Neuronal stem cell (in vitro differentiated cells): ENCODE measurements at places on chromosomes 4 and X.
A peak's percentile ranks its signal among the peaks of the same experiment; 100 is the strongest.

DNA sequence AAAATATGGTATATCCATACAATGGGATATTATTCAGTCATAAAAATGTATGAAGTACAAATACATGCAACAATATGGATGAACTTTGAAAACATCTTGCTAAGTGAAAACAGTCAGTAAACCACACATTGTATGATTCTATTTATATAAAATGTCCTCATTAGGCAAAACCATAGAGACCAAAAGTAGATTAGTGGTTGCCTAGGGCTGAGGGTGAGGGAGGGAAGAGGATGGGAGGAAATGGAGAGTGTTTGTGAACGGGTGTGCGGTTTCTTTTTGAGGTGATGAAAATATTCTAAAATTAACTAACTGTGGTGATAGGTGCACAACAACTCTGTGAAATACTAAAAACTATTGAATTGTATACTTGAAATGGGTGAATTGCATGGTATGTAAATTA is 29.6 kb downstream of the TEX11 start:
- no peak for DNase-seq

DNA sequence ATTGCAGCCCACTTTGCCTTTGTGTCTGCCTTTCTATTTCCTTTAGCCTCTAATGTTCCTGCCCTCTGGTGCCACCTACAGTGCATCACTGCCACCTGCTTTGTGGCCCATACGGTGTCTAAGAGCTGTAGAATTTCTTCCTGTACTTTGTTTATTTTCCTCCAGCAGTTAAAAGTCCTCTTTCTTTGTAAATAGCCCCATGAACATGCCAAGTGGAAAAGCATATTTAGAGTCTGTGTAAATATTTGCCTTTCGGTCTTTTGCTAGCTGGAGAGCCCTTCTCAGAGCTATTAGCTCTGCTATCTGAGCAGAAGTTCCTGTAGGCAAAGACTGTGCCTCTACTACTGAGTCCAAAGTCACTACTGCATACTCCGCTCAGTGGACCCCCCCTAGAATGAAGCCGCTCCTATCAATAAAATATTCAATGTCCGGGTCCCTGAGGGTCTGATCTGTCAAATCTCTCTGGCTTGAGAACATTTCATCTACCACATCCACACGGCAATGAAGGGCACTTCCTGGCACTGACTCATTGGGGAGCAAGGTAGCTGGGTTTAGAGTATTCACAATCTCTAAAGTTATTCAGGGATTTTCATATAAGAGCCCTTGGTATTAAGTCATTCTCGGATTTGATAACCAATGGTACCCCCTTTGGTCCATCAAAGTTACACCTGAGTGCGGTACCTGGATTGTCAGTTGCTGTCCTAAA is 36.3 kb downstream of the SULT1E1 start:
- DNase-seq, result no peak

DNA sequence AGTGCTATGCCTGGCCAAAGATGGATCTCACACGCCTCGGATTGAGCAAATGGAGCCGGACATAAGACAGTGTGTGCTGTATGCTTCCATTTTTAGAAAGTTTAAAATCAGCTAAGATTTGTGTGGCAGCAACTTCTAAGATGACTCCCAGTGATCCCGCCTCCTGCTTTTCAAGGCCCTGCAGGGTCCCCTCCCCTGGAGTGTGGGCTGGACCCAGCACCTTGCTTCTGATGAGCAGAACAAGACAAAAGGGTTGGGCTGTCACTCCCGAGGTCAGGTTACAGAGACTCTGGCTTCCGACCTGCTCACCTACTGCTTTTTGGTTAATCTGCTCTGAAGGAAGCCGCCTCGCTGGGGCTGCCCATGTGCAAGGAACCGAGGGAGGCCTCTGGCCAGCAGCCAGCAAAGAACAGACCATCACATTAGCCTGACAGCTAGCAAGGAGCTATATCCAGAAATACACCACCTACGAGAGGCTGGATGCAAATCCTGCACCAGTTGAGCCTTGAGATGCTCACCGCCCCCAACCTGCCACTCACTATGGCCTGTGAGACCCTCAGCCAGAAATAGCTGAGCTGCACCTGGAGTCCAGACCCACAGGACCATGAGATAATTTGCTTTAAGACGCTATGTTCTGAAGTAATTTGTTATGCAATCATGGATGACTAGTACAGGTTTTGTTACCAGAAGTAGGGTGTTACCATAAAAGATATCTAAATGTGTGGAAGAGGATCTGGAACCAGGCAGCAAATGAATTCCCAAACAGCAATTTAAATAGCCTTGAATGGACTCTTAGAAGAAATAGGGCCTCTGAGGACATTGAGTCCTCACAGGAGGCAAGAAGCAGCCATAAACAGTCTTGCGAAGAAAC is 47.6 kb downstream of the CRMP1 start:
- DNase-seq, result no peak

DNA sequence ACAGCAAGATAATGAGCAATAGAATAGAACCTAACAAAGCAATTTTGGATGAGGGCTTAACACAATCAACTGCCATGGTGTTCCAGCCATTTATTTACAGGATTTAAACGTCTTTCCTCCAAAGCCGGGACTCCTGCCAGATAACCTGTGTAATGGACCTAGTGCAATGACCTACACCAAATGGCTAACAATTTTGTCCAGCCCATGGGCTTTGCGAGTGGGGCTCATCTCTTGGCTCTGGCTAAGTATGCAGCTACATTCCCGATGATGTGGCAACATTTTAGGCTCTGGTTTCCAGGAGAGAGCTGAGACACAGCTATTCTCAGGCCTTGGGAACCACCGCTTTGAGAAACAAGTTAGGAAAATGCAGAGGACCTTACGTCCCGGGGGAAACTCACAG is 822.3 kb upstream of the FTHL17 start:
- DNase-seq, result no peak

DNA sequence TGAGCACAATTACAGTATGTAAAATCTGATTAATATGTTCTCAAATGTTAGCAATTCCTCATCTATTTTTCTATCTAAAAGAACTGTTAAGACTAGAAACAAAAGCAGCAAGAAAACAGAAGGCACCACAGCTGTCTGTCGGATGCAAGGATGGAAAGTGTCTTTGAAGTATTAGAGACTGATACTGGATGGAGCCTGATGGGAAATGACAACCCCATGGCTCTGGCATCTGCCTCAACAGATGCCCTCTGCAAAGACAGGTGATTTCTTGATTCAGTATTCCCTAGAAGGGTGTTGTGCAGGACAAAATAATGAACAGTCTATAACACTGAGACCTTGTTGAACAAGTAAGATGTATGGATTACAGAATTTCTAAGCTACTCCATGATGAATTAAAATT is 19.7 kb downstream of the LRCH2 start:
- DNase-seq, result no peak

- no peak for DNase-seq
Observed at GRCh38 chr4:28179126-28179525, 1318.5 kb downstream of the STIM2 start.

- no peak for DNase-seq
Observed at GRCh38 chrX:56278692-56279091, 46.5 kb downstream of the KLF8 start.

- no peak for DNase-seq
Observed at GRCh38 chr4:121651597-121651996, 45.2 kb downstream of the ANXA5 start.

- DNase-seq, result no peak
Observed at GRCh38 chr4:42596918-42597317, 60.0 kb downstream of the ATP8A1 start.

- no peak for DNase-seq
Observed at GRCh38 chr4:139164731-139165130, 12.3 kb downstream of the ELF2 start.

DNA sequence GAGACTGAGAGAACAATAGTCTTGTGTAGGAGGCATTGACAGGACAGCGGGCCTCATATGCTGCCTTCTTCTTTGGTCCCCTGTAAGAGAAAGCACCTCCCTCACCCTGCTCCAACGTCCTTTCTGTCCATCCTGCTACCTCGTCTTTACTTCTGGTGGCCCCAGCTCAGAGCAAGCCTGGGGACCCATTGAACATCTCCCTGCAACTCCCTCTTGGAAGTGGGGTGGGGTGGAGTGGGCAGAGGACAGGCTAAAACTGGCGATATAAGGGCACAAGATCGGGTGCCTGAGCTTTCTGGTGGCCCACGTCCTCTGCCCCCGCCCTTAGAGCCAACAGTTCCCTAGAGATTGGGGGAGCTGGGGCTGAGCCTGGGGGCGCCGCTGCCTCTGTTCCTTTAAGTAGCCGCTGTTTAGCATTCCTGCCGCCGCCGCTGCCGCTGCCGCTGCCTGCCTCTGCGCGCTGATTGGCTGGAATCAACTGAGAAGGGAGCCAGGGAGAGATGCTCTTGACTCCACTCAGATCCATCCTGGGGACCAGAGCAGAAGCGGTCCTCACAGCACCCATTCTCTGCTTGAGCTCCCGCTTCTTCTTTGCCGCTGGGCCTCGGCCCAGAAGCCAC is at the start of gene DLG3:
Gene DLG3 (plus strand): TSS at position 510 of the 620 bp plus-strand sequence. CDS start 367 bp downstream, outside the sequence.
- DNase-seq, result no peak

- peak; percentile 26 for DNase-seq
Observed at GRCh38 chrX:106168107-106168506, at the start of gene PWWP3B. Gene PWWP3B (plus strand): TSS chrX:106168305. CDS start chrX:106205433, 37,128 bp downstream.

- DNase-seq, result no peak
Observed at GRCh38 chrX:56468441-56468840, 95.0 kb upstream of the UBQLN2 start.

- DNase-seq, result no peak
Observed at GRCh38 chr4:158133551-158133950, 39.3 kb downstream of the GASK1B start.

DNA sequence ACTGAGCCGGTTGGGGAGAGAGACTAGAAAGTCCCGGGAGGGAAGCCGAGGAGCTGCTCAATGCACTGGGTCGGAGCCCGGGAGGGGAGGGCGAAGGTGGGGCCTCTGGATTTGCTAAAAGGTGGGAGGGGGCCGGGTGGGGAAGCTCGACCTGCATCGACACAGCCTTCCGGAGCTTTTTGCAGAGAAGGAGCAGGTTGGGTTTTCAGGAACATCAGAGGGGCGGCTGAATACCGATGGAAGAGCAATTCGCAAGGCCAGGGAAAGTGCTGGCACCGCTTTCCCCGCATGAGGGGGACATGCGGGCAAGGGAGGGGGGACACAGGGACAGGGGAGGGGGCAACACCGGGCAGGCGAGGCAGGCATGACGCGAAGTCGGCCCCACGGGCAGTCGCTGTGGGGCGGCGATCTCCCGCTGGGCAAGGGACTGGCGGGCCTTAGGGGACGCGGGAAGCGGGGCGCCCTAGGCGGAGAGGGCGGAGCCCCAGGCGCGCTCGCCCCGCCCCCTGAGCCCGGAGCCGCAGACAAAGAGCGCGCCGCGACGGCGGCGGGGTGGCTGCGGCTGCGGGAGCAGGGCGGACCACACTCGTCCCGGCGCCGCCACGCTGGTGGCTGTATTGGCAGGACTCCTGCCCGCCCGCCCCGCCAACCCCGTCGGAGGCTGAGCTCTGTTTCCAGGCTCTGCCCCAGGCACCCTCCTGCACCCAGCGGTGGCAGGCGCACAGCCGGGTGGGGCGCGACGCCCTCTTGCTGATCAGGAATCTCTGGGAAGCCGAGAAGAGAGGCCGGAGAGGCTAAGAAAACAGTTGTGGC is 11.6 kb downstream of the PDZD4 start:
- DNase-seq, result peak; percentile 54

GRCh38 chrX:81316163-81316562 is 114.3 kb downstream of the SH3BGRL start:
- DNase-seq, result no peak

DNA sequence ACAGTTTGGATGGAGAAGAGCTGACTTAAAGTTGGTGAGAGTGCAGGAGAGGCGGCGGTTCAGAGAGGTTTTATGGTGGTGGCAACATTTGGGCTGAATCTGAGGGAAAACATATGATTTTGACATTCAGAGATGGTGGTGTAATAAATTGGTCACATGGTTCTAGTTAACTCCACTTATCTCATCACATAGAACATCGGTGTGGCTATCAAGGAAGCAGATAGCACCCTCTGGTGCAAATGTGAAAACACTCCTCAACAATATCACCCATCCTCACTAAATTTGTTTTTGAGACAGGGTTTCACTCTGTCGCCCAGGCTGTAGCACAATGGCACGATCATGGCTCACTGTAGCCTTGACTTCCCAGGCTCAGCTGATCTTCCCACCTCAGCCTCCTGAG is 28.8 kb downstream of the SUPT20HL2 start:
- DNase-seq, result no peak

DNA sequence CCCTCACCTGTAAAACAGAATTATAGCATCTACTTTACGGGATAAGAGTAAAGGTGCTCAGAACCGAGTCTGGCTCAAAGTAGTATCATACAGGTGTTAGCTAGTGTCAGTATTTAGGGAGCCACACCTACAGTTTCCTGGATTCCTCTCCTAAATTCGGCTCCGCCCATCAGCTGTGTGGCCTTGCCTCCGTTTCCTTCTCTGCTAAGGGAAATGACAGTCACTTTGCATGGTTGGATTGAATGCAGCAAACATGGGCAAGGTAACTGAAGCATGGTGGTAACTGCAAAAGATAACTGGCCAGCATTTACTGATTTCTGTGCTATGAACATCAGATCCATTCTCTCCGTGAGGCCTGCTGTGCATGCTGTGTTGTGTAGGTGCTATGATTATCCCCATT is 2.8 kb downstream of the PPP1R3F start:
- DNase-seq, result no peak

- no peak for DNase-seq
Observed at GRCh38 chr4:95531141-95531540, 17.6 kb downstream of the UNC5C start.

DNA sequence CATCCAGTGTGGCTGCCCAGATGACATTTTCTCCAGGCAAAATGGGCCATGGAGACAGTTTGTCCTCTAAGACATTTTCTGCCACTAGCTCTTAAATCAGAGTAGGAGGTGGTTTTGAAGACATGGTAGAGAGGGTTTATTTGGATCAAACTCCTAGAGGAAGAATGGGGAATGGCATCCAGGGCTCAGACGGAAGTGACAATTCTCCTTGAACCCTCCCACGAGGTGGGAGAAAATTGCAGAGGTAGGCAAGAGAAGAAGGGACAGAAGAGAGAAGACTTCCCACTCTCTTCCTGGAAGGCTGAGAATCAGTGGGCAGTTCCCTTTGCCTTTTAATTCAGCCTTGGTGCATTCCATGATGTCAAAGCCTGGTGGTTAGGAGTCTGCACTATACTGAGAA is 194.0 kb downstream of the SMIM20 start:
- no peak for DNase-seq

- no peak for DNase-seq
Observed at GRCh38 chr4:185134307-185134869, 8.7 kb upstream of the SLC25A4 start.

GRCh38 chr4:112284662-112285411 is 867 bp downstream of the TIFA start:
- no peak for DNase-seq

- no peak for DNase-seq
Observed at GRCh38 chrX:110089656-110090403, 86.9 kb downstream of the TMEM164 start.

DNA sequence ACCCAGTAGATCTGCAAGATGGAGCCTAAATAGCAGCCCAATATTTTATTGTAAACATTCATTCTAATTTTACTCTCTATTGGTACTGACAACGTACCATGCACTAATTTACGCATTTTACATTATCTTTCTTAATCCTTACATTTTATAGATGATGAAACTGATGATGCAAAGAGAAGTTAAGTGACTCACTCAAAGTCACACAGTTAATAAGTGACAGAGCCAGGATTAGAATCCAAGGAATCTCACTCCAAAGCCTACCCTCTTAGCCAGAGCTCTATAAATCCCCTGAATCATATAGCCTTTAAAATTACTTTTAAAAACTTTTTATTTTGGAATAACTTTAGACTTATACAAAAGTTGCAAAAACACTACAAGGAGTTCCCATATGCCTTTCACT is 37.6 kb downstream of the PHKA1 start:
- no peak for DNase-seq
